ENCODE measurements at places on chromosomes 6 and 20.

DNA sequence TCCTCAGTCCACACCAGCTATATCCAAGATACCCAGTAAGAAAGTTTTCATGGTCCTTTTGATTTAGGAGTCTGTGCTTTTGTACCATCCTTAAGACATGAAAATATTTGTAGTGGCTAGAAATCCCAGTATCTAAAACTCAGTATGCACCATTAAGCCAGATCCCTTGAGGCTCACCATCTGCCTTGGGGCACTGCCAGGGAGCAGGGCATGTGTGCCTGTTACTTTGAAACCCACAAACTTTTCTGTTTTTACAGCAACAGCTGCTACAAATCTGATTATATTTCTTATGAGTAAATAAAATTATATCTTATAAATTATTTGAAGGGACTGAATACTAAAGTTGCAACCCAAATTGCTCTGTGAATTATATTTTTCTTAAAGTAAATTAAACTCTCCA lies 290.5 kb upstream of the MANEA start:
- DNase-seq, result no peak

- peak; percentile 78 for DNase-seq
Observed at GRCh38 chr20:48904566-48905296, 16.8 kb upstream of the ARFGEF2 start.

GRCh38 chr6:33521489-33522091 lies 58.5 kb downstream of the BAK1 start:
- DNase-seq, result no peak

DNA sequence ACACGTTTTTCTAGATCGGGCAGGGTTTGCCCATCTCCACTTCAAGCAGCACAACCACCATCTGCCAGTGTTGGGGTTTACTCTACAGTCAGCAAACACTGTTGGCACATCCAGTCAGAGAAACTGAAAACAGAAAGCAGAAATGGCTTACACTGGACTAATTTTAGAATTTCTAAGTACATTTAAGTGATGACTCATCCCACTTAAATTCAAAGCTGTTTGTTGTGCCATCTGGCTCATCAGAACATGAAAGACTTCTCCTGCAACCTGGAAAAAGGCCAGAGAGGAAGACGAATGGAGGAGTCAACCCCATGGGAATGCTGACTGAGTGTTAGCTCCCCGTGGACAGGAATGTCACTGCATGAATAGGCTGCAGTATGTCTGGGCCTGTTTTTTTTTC lies 21.8 kb downstream of the FAM209B start:
- no peak for DNase-seq

- peak; percentile 33 for DNase-seq
Observed at GRCh38 chr6:26056583-26057350, 30.5 kb upstream of the HFE start.

DNA sequence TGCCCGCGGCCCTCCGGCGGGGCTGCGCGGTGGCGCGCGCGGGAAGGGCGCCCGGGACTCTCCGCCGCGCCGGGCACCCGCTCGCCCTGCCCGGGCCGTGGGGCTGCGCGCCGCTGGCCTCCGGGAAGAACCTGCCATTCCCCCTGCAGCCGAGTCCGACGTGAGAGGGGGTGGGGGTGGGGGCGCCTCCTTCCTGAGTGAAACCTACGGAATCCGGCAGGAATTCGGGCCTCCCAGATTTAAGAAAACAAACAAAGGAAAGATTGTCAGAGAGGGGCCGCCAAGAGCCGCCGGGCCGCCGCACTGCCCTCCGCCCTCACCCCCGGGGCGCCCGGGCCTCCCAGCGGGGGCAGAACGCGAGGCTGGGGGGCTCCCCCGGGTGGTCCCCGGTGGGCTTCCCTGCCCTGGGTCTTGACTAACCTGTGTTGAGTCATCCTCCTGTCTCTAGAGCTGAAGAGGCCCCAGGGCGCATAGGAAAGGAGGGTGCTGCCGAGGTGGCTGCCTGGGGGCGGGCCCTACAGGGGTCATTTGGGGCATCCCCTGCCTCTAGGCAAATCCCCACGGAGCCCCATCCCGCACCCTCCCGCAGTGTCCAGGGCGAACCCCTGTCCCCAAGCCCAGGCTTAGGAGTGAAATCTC lies 42.2 kb upstream of the FOXP4 start:
- no peak for DNase-seq

DNA sequence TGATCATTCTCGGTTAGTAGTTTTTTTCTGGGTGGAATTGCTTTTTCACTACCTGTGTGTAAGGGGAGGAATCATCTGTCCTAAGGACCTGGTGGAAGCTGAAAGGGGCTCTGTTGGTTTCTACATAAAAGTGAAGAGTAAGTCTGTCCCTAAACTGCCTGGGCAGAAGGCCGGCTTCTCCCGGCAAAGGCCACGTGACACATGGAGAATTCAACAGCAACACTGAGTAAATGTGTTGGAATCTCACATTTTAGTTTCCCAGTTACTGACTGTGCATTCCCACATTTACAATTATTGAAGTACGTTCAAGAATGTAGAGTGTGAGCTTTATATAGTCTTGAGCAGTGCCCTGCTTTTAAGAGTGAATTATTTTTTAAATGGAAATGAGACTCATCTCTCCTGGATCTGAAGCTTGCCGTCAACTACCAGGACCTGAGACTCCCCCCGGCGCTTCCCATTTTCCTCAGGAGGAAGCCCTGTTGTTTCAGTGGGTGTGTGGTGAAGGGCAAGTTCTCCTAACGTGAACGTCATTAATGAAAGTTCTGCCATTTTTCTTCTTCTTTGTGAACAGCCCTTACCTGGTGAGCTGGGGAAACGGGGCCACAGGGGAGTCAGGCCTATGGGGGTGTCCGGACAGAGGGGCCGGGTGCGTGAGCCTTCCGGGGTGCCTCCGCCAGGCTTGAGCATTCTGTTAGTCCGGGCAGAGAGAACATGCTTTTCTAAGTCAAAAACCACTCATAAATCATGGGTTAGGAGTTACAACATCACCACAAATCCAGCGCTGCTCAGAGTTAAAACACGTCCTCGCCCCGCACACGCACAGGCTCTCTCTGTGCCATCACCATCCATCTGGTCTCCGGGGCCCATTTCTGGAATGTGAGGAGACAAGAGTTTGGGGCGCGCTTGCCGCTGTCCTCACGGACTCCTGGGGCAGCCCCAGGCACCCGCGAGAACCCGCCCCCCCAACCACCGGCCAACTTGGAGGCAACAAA lies 56.6 kb upstream of the SMOC2 start:
- no peak for DNase-seq

DNA sequence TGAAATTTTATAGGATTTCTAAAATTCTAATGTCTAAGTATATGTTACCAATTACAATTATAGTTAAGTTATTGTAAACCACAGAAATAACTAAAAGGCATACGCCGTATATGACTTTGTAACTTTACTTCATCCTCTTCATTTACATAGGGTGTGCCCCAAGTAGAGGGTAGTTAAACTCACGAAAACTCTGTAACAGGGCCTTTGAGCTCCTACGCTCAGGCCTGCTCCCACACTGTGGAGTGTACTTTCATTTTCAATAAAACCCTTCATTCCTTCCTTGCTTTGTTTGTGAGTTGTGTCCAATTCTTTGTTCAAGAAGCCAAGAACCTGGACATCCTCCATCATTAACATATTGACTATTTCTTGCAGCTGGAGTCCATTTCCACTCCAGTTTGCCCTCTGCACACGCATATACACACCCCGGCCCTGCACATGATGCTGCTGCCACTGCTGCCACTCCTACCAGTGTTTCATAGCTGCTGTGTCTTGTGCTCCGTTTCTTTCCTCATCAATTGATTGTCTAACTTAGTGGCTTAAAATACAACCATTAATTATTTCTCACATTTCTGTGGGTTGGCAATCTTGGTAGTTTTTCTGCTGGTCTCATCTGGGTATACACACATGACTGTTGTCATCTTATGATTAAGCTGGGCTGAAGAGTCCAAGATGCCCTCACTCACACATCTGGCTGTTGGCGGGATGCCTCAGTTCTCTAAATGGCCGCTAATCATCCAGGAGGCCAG lies 33.0 kb upstream of the SCP2D1 start:
- DNase-seq, result no peak

- DNase-seq, result no peak
Observed at GRCh38 chr6:219641-220198, 72.6 kb upstream of the DUSP22 start.

DNA sequence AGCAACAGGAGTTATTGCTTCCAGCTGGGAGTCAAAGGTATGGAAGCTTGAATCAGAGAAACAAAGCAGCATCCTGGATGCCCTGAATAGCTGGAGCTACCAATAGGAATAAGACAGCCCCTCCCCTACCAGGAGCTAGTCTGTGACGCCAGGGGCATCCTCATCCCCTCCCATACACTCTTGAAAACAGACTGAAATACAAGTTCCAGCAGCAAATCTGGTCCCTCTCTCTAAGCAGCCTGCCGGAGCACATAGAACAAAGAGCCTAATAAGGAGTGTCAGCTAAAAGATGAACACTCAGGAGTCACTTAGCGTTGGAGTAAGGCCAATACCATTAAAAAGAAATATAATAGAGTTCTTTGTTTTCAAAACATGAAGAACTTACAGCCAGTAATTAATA lies 25.6 kb downstream of the FILIP1 start:
- DNase-seq, result no peak

DNA sequence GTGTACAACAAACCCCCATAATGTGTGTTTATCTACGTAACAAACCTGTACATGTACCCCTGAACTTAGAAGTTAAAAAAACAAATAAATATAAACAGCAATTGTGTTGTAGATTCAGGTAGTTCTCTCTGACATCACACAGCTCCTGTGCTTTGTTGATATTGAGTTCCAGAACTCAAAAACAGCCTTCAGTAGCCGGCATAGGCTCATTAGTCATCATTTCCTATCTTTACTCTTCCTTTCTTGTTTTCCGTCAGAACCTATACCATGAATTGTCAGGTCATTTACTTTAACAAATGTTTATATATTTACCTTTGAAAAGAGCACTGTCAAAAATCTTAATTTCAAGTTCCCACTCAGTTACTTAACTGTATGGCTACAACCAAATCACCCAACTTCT lies 88.8 kb downstream of the ADTRP start:
- DNase-seq, result no peak

DNA sequence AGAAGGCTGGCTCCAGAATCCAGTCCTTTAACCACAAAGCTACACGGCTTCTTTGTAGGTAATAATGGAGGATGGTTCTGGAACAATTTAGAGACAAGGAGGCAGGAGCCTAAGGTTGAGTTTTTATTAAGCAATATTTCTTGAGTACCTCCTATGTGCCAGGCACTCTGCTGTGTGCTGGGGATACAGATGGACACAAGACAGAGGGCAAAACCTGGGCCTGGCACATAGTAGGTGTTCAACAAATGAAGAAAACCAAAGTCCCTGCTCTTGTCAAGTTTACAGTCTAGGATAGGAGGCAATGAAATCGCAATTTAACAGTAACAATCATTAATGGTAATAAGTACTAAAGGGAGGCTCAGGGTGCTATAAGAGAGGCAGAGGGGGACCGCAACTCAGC lies 17.4 kb downstream of the CCM2L start:
- no peak for DNase-seq

GRCh38 chr6:30752157-30752927 lies 8.0 kb upstream of the IER3 start:
- no peak for DNase-seq

DNA sequence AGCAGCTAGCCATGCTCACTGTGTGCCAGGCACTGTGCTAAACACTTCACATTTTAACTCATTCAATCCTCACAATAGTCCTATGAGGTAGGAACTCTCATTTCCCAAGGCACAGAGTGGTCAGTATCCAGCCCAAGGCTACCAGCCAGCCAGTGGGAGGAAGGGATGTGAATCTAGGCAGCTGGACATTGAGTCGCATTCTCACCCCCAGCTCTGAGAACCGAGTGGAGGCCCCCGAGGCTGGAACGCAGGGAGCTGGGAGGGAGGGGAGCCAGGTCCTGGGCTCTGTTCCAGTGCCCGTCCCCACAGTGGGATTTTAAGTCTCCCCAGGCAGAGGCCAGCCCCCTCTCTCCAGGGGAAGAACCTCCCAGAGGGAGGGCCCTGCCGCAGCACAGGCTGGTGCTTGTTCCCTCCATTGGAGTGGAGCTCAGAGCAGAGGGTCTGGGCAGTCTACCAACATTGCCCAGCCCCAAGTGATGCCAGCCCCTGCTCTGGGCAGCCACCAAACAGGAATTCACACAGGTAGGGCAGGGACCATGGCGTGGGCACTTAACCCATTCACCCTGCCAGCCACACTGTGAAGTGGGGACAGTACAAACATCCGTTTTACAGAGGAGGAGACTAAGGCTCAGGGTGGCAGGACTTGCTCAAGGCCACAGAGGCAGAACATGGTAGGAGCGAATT lies 131.3 kb downstream of the CEBPB start:
- DNase-seq, result no peak

DNA sequence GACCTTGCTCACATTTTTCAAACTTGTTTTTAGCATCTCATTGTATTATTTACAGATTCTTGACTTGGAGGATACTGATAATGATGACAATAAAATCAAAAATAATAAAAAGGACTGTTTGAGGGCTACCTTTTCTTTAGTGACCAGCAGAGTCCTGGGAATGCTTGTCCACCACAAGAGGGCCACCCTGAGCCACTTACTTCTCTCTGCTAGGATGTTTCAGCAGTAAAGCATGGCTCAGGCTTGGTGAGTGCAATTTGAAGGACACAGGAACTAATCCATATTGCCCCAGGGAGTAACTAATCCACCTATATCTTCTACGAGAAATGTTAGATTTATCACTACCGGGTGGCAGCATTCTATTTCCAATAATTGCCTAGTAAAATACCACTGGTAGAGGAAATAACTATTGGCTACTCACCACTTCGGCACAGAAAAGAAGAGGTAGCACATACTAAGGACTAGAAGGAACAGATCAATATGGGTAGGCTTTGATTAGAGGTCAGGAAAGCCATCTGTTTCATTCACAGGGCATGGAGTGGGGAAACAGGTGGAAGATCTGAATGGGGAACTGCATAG lies 5.8 kb upstream of the KIAA0408 start:
- peak; percentile 57 for DNase-seq

- no peak for DNase-seq
Observed at GRCh38 chr6:47974106-47974505, 136.9 kb downstream of the PTCHD4 start.

- no peak for DNase-seq
Observed at GRCh38 chr6:34285448-34286164, 36.8 kb upstream of the SMIM29 start.

DNA sequence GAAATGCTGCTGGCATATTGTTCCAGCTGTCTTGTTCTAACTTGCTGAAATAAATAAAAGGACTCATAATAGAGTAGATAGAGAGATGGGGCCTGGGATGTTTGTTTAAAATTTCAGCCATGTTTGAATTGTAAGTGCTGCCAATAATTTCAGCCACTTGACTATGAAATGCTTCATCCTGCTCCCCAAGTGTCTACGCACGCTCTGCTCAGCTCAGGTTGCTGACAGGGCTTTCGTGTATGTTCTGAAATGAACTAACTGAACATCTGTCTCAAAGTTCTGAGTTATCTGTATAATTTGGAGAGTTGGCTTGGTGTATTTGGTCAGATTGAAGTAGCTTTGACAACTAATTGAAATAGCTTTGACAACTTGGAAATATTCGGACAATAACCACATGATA lies 387.8 kb downstream of the BMP2 start:
- no peak for DNase-seq

- DNase-seq, result no peak
Observed at GRCh38 chr20:44357555-44358125, 2.1 kb downstream of the HNF4A start.
